ENCODE measurements at places on chromosomes 5 and 9. TPM values are rescaled to one million over a fixed set of nuclear protein-coding genes. Genes with fewer than 3 reads are reported as not detected.

PCAT7 gene
- total RNA-seq: under 0.01 TPM

PTPN3 gene
- total RNA-seq: 14.4 TPM

PCDHA9 gene
- total RNA-seq: 0.16 TPM

PCDHA6 gene
- 2.6 TPM for total RNA-seq

ANXA2R gene
- total RNA-seq: 4.6 TPM

DAB2IP gene
- 56.0 TPM for total RNA-seq

TICAM2 gene
- total RNA-seq: 1.6 TPM

TNFSF15 gene
- total RNA-seq: 2.0 TPM

SHOC1 gene
- not detected for total RNA-seq

FAM78A gene
- 2.5 TPM for total RNA-seq

FBP2 gene
- total RNA-seq: not detected

EPB41L4B gene
- 47.2 TPM for total RNA-seq

Data from breast epithelium (tissue), 4 donors.